Neuronal stem cell (in vitro differentiated cells): ENCODE measurements at places on chromosomes 13 and 19.

DNA sequence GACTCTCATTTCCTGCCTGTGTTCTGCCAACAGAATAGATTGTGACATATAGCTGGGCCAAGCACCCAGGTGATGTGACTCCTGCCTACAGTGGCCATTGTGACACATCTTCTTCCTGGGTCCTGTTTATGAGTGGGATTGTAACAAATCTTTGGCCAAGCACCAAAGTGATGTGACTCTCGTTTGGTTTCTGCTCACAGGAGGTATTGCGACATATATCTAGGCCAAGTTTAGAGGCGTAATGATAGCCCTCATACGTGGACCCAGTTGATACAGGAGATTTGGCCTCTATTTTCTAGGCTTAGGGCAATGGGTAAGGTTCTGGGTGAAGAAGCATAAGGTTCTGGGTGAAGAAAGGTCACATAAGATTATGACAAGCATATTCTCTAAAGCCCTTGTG is 76.2 kb downstream of the ZNF208 start:
- no peak for DNase-seq

DNA sequence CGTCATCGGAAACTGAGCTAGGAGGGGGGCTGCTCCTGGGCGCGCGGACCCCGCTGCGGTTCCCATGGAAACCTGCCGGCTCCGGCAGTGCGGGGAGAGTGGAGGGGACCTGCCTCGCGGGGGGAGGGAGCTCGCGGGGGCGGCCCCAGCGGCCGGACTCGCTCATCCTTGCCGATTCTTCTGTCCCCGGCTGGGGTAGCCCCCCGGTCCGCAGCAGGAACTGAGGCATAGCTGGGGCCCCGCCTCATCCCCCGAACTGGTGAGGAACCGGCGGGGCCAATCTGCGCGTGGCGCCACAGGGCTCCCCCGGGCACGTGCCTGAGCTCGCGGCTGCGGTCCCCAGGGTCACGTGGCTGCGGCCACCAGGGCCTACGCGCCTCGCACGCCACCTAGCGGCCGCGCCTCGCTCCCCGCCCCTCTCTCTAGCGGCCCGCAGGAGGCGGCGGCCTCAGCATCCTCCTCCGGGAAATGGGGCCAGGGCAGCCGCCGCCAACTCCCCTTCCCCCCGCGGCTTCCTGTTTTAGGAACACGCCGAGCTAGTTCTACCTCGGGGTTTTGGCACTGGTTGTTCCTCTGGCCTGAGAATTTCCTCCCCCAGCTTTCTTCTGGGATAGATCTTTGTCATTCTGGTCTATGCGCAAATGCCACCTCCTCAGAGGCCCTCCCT is 1.7 kb upstream of the ELAVL3 start:
- peak; percentile 67 for DNase-seq

DNA sequence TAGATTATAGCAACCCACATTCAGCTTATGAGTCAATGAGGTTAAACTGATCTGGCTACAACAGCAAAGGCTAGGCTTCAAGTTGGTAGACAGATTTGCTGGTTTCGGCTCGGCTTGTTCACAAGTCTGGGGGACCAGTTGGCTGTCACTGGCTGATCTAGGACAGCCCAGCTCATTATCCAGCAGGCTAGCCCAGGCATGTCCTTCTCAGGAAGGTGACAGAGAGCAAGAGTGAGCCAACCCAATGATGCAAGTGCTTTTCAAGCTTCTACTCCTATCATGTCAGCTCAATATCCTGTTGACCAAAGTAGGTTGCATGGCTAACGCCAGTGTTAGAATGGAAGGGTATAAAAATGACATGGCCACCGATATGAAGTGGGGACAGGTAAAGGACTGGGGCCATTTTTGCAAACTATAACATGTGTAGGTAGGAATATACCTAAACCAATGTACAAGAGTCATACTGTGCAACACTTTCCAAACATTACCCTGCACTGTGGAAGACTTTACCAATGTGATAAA is 220.9 kb upstream of the SOX21 start:
- DNase-seq, result no peak

DNA sequence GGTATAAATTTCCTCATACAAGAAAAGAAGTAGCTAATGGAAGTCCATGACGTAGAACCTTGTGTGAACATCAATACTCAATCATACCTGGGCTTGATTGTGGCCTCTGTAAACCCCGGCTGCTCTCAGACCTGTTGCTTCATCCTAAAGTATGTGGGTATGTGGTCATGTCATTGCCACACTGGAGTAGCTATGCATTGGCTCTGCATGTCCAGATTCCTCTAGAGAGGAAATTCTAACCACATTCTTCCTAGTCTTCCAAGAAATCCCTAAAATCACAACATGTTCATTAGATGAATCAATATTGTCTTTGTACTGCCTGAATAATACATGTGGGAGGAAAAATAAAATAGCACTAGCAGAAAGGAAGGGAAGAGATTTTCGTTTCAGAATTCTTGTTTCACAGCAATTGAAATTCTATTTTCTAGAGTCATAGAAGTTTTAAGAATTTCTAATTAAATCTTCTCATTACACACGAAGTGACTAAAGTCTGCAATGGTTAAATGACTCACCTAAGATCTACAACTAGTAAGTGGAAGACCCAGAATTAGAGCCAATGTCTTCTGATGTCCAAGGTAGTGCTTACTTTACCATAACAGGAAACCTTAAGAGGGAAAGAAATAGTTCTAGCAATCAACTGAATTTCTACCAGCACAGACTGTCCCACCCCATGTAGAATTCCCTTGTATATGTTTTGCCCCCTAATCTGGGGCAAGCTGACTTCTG is 28.0 kb downstream of the RXFP2 start:
- DNase-seq, result no peak

GRCh38 chr13:36817996-36818803 is 822 bp upstream of the RFXAP start:
- DNase-seq, result no peak

DNA sequence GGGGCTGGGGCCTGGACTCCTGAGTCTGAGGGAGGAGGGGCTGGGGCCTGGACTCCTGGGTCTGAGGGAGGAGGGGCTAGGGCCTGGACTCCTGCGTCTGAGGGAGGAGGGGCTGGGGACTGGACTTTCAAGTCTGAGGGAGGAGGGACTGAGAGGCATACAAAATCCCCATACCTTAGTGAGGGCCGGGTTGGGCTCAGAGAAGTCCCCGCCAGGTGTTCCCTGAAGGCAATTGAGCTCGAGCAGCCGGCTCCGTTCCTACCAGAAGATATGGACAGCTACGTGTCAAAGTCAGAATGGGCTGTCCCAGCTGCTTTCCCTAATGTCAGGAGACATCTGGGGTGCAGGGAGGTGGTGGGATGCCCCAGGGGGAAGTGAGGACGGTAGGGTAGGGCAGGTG is 9.5 kb downstream of the PHLDB3 start:
- DNase-seq, result no peak

GRCh38 chr13:57925250-57925649 is 293.7 kb downstream of the PCDH17 start:
- no peak for DNase-seq

DNA sequence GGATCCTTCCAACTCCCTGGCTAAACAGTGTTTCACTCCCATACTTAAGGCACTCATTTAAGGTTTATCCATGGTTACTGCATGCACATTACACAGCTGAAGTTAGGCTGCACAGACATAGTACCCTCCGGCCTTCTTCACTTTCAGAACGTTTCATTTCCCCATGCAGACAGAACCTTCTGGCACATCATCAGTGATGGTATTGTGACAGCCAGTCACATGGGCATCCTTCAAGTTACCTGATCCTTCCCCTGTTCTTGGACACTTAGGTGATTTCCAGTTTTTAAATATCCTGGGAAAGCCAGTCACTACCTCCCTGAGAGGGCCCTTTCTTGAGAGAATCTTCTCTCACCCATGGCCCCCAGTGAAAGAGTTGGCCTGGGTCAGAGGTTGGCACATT is 9.1 kb downstream of the SMIM7 start:
- DNase-seq, result no peak

GRCh38 chr13:114140131-114140905 is 7.9 kb upstream of the RASA3 start:
- no peak for DNase-seq

GRCh38 chr19:38170334-38170733 is 53.7 kb downstream of the DPF1 start:
- DNase-seq, result no peak

- DNase-seq, result no peak
These were observed 64.8 kb downstream of the PEPD start for GRCh38 chr19:33456845-33457220.

DNA sequence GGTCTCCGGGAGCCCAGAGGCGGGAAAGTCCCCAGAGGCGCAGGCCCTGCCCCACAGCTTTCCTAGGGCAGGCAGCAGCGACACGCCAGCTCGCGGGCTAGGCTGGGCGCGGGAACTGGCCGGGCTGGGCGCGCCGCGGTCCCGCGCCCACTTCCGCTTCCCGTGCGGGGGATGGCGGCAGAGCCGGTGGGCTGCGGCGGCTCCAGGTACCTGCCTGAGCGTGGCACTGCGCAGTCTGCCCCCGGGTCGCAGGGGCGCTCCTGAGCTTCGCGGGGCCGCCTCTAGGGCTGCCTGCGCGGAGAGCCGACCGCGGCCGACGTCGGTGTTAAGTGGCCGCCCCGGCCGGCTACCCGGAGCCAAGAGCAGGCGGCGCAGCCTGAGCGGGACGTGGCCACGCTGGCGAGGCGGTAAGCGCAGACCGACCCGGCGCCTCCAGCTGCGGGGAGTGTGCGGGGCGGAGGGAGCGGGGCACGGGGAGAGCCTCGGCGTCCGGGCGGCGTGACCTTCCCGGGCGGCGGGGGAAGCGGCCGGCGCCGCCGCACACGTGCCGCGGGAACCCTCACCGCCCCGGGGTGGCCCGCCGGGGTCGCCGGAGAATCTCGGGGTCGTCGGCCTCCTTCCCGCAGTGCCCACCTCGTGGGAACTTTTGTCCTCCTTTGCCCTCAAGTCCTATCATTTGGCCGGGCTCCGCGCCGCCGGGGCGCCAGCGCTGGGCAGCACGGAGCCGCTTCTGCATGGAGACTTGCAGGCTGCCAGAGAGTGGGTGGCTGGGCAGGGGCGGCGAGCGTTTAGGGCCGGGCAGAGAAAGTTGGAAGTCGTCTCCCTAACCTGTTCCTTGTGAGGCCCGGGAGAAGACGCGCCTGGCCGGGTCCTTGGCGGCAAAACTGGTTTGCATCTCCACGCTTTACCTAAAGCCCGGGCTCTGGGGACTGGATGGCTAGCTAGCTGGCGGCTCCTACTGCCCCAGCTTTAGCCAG is 31.4 kb upstream of the MPHOSPH8 start:
- DNase-seq, result peak; percentile 40

- no peak for DNase-seq
These were observed 1090.9 kb downstream of the PCDH9 start for GRCh38 chr13:66139250-66139649.

- DNase-seq, result peak; percentile 47
These were observed 54.1 kb downstream of the WDFY2 start for GRCh38 chr13:51638216-51638871.

- DNase-seq, result no peak
These were observed 2.0 kb downstream of the USPL1 start for GRCh38 chr13:30619731-30620130.

DNA sequence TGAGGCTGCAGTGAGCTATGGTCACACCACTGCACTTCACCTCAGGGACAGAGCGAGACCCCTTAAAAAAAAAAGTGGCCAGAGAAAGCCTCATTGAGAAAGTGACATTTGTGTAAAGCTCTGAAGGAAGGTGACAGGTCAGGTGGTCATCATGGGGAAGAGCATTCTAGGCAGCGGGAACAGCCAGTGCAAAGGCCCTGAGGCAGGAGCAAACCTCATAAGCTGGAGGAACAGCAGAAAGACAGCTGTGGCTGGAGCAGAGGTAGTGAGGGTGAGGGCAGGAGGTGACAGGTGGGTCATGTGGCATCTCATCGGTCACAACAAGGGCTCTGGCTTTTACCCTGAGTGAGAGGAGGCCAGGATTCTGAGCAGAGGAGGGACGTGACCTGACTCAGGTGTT is 64.4 kb downstream of the RYR1 start:
- no peak for DNase-seq

- no peak for DNase-seq
These were observed 11.5 kb downstream of the CCDC124 start for GRCh38 chr19:17944301-17944700.

- no peak for DNase-seq
These were observed 392.7 kb upstream of the ZNF507 start for GRCh38 chr19:31952693-31953092.

- peak; percentile 42 for DNase-seq
These were observed 279.8 kb downstream of the DNAJC15 start for GRCh38 chr13:43303033-43303729.

GRCh38 chr19:43482193-43482592 is 16.8 kb upstream of the LYPD3 start:
- no peak for DNase-seq

- no peak for DNase-seq
These were observed 137.5 kb downstream of the SIPA1L3 start for GRCh38 chr19:38044267-38045111.

- DNase-seq, result no peak
These were observed 53.2 kb downstream of the CRTC1 start for GRCh38 chr19:18736415-18737336.

GRCh38 chr13:42899266-42899665 is 92.8 kb downstream of the EPSTI1 start:
- no peak for DNase-seq

- peak; percentile 82 for DNase-seq
These were observed 5.8 kb downstream of the FTL start for GRCh38 chr19:48970923-48971395.

DNA sequence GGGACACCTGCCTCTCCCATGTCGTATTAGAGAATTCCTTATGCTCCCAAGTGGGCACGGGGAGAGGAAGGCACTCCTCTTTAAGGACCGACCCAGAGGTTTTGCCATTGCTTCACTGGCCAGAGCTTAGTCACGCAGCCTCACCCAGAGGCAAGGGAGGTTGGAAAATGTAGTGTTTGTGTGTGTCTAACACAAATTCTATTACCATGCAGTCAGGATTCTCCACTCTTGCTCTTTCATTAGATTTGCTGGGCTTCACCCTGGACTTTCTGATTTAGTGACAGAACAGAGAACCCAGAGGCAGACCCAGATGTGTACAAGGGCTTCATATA is 14.6 kb upstream of the NCCRP1 start:
- DNase-seq, result no peak

DNA sequence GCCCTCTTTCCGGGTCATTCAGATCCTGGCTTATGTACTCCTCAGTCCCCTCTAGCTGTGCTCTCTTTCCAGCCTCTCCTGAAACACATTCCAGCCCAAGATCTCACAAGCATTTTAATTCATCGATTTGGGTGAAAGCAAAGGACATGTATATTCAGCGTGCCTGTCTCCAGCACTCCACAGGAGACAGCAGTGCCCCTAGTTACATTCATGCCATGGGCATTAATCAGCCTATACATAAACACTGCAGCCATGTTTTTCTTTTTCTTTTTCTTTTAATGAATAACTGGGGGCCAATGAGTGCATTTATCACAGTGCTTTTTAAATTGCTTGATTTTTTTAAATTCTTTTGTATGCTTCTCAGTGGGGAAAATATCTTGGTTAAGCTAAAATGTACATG is 199.1 kb downstream of the DCT start:
- DNase-seq, result no peak

- no peak for DNase-seq
These were observed 28.9 kb downstream of the AP2S1 start for GRCh38 chr19:46821512-46822409.

DNA sequence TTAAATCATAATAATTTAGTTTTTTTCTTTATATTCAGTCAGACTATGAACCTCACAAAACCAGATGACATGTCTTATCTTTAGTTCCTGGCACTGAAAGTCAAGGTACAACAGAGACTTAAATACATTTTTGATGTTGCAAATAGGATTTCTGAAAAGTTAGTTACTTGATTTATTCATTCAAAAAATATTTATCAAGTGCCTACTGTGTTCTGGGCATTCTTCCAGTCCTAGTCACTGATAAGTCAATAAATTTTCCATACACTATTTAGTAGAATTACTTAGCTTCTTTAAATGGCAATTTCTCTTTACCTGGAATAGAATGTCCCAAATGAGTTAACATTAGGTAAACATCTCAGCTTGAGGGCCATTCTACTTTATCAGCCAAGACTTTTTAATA is 938.3 kb upstream of the PCDH9 start:
- no peak for DNase-seq
